Hematopoietic multipotent progenitor cell treated with erythropoietin and hydrocortisone succinate and interleukin-3 and kit ligand, for 17 days (in vitro differentiated cells): ENCODE measurements at places on chromosomes 11 and 22.

DNA sequence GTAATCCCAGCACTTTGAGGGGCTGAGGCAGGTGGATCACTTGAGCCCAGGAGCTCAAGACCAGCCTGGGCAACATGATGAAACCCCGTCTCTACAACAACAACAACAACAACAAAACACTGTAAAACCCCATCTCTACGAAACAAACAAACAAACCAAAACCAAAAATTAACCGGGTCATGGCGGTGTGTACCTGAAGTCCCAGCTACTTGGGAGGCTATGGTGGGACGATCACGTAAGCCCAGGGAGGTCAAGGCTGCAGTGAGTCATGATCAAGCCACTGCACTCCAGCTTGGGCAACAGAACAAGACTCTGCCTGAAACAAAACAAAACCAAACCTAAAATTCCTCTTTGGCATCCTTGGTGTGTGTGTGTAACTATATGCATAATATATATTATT is 7.0 kb upstream of the POLA2 start:
- no peak for DNase-seq

- no peak for DNase-seq
Measured at GRCh38 chr11:107736546-107736945, 24.7 kb upstream of the SLN start.

DNA sequence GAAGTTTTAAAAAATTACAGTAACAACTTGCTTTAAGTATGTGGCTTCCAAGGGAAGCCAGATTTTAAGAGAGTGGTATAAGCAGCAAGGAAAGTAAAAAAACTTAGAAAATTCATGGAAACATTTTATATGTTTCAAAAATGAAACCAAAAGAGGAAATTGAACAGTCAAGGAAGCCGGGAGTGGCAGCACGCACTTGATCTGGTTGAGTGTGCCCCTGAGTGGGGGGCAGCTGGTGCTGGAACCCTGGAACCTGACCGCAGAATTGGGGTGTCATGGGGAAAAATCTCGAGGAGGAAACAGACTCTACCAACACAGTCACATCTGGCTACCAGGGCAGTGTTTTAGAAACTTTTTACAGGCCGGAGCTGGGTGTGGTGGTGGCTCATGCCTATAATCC is 14.0 kb downstream of the MICALL1 start:
- no peak for DNase-seq

DNA sequence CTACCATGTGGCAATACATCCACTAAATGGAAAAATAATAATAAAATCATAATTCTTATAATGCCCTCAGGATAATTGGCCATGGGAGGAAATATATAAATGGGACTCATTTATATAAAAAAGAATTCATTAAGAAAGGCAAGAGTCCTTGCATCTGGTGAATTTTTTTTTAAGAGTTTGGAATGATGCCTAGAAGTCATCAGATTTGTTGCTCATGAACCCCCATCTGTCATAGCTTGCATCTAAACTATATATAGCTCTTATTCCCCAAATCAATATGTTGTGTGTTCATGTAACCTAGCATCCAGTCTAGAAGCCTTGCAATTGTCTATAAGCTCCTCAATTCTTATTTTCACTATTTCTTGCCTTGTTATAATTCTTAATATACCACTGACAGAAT is 75.9 kb downstream of the CADM1 start:
- DNase-seq = no peak
